Prostate gland (tissue), 2 donors: ENCODE measurements at places on chromosomes 12 and 14. TPM values are rescaled to one million over a fixed set of nuclear protein-coding genes. Genes with fewer than 3 reads are reported as not detected.

The CELA1 gene
- not detected for total RNA-seq

The TSPAN11 gene
- 4.1 TPM for total RNA-seq

The PRB2 gene
- not detected for total RNA-seq

The ASCL1 gene
- total RNA-seq = 0.50 TPM

The ADAM21 gene
- 0.91 TPM for total RNA-seq
